ENCODE measurements at places on chromosomes 11 and 22.

DNA sequence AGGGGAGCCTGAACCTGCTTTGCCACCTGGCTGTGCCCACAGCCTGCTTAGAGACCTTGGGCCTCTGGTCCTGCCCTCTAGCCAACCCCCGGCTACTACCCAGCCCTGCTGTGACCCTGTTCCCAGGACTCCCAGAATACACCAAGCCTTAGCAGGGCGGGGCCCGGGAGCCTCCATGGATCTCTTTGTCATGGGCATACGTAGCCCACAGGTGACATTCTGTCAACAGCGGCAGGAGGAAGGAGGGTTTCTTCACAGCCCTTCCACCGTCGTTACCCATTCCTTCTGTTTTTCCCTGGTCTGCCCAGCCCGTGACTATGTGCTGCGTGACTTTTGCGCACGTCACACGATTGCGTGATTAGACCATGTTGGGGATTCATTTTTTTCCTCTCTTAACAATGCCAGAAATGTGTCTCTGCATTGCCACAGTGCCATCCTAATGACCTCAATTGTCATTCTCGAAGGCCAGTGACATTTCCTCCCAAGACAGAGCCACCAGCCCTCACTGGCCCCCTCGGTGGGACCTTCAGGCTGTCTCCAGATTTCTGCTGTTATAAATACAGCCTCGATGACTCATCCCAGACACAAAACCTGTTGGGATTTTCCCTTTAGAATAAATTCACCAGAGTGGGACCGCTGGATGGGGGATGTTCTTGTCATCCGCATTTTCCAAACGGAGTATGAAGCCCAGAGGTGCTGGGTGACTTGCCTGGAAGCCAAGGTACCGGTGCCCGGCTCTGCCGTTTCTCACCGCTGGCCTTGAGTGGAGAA is 9.0 kb downstream of the SYT12 start:
- peak; percentile 49 for DNase-seq

DNA sequence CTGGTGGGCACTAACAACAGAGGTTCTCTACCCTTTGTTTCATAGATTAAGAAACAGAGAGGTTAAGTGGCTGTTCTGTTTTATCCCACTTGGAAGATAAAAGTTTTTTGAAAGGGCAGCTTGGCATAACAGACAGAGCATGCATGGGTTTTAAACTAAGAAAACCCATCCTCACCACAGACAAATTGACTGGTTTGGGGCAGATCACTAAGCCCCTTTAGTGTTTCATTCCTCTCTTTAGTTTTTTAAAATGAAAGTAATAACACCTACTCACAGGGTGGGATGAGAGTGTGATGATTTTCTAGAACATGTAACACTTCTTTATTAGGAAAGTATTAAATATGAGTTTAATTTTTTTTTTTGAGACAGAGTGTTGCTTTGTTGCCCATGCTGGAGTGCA is 12.3 kb upstream of the RRAS2 start:
- DNase-seq: no peak

- DNase-seq: no peak
Measured at GRCh38 chr11:19294444-19294843, 53.7 kb upstream of the E2F8 start.

GRCh38 chr22:21009638-21010425 is 5.1 kb upstream of the P2RX6 start:
- DNase-seq: no peak

DNA sequence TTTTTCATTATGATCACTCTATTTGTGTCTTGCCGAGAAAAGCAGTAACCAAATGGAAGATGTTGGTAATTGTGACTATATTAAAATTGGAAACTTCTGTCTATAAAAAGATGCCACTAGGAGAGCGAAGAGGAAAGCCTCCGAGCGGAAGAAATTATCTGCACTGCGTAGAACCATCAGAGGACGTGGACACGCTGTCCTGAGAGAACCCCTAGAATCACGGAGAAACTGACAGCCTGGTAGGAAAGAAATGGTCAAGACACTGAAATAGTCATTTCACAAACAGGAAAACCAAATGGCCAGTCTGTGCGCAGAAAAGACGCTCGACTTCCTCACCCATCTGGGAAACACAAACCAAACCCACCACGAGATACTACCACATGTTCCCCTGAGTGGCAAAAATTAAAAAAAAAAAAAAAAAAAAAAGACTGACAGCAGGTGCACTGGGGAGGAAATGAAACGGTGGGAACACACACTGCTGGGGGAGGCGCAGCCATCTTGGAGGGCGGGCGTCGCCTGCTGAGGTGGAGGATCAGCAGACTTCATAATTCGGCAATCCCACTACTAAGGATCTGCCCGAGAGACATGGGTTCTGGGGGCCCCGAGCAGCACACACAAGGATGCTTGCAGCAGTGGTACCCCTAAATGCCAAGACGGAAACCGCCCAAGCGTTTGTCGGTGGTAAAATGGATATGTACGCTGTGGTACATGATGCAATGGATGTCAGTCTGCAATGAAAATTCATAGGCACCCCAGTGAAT is 21.3 kb downstream of the IFITM10 start:
- no peak for DNase-seq
